Stimulated activated effector memory CD8-positive, alpha-beta T cell treated with anti-CD3 and anti-CD28 coated beads, Interleukin-12 subunit alpha, Interleukin-12 subunit beta, amount 100 ng/mL, for 72 hours (primary cell): ENCODE measurements at places on chromosomes 13 and 19.

DNA sequence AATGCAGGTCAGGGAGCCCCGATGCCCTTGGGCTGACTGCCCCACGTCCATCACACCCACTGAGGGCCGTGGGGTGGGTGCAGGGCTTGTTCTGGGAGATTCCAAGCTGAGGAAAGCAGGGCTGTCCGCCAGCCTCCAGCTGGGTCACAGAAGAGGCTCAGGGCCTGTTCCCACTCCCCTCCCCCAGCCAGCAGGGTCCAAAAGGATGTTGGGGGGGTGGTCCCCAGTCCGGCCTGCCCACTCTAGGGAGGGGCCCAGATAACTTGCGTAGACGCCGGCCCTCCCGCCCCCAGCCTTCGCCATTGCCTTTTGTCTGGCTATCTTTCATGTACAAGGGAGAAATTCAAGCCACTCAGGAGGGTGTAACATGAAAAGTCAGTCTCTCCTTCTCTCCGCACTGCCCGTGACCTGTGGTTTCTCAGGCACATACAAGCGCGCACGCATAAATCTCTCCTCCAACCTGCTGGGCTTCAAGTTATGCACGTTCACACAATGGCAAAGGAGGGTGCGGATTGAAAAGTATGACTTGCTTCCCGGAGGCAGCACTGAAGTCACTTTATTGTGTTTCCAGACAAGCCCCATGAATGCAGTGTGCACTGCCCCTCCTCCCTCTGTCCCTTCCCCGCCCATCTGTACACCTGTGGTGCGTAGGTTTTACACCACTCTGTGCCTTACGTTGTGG is 20.2 kb downstream of the CARM1 start:
- no peak for DNase-seq

GRCh38 chr13:32320528-32320927 is 5.2 kb downstream of the BRCA2 start:
- DNase-seq, result no peak

- no peak for DNase-seq
These were observed 25.9 kb downstream of the RASL11A start for GRCh38 chr13:27296496-27296895.

DNA sequence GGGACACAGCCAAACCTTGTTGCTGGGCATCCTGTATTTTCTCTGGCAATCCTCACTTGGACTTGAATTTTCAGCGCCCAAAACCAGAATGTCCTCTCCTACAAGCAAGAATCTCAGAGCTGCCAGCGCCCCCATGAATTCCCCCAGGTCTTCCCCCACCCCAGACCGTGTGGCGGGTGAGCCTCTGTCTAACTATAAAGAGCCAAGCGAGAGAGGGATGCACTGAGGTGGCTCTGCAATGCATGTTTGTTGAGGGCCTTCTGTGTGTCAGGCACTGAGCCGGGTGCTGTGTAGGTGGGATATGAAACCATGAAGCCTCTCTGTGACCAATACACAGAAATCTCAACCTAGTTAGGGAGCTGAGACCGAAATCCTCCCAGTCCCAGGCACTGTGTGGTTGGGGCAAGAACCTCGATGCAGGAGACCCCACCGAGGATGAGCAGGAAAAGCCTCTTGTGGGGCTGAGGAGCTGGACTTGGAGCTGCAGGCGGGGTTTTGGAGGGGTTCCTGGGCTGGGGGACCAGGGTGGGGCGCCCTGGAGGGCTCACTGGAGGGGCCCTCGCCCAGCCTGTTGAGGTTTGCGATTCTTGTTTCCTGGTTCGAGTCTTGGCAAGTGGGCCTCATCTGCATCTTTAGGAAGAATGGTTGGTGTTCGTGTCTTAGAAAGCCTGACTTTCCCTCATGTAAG is 12.4 kb upstream of the PROZ start:
- no peak for DNase-seq

DNA sequence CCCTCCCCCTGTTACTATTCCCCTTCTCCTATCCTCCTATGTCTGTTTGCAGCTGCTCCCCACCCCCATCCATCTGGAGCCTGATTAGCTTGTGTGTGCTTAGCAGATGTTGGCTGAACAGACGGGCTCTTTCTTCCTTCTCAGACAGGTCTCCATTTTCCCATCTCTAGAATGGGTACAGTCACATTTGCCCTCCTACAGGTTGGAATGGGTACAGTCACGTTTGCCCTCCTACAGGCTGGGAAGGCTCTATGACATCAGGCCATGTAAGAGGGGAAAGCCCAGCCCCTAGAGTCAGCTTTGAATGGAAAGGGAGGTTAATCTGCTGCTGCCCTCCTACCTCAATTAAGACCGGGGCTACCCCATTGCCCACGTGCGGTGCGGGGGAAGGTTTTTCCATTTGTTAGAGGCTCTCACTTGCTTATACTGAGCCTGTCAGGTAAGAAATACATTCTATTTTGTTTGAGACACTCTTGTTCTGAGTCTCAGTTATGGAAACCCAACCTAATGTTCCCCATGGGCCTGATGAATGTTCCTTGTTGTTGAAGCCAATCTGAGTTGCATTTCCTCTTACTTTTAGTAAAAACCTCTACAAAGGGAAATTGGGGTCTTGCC is 2.2 kb upstream of the CLEC17A start:
- no peak for DNase-seq

- no peak for DNase-seq
These were observed 984.1 kb downstream of the UQCRFS1 start for GRCh38 chr19:28228854-28229253.

DNA sequence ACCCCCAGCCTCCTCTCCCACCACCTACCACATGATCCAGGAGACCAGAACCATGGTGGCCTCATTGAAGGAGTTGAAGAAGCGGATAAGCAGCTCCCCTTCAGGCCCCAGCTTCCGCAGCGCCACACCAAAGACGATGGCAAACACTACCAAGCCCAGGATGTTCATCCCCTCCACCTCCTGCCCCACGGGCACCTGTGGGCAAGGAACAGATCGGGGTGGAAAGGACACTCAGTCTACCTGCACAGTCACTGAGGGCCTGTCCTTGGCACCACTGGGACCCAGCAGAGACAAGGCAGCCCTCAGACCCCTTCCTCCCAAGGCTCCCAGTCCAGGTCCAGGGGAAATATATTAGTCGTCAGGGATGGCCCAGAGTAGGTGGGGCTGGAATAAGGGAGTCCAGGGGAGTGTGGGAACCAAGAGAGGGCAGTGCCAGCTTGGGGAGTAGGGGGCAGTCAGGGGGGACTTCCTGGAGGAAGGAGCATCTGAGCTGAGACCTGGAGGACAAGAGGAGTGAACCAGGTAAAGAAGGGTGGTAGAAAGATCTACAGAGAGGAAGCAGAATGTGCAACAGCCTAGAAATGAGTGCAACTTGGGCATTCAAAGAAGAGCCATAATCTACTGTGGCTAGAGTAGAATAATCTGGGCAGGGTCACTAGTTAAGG is 5.9 kb downstream of the SLC1A5 start:
- DNase-seq, result no peak
